Stimulated activated CD4-positive, alpha-beta T cell treated with anti-CD3 and anti-CD28 coated beads, Interleukin-2, amount 100 ng/mL, for 24 hours (primary cell): ENCODE measurements at places on chromosomes 5 and 9.

DNA sequence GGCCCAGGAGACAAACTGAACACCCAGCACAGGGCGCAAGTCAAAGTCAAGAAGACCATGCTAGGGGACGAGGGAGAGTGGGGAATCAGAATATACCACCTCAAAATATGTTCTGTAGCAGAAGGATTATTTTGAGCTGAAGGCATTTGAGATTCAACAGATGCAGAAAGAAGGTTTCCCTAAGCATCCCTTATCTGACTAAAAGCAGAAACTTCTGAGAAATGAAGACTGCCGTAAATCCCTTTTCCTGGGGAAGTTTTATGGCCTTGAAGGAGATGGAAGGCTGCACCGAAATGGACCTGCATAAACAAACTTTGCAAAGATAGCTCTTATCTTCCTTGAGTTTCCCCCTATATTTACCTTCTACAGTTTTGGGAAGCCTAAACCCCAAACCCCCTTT is 72.8 kb downstream of the PTTG1 start:
- DNase-seq, result no peak

DNA sequence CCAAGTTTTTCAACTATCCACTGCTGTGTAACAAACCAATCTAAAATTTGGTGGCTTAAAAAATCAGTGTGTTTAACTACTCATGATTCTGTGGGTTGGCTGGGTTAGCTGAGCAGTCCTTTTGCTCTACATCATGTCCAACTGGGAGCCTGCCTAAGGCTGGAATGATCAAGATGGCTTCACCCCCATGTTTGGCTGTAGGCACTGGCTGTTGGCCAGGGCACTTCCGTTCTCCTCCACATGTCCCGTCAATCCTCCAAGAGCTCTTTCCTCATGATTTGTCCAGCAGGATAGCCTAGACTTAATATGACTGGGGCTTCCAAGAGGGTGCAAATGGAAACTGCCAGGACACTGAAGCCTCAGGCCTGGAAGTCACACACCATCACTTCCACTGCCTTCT is 17.0 kb upstream of the TSSK1B start:
- DNase-seq, result no peak

- no peak for DNase-seq
These were observed 10.0 kb downstream of the SPARC start for GRCh38 chr5:151676719-151677118.

GRCh38 chr5:40223884-40224402 is 455.8 kb upstream of the PTGER4 start:
- DNase-seq, result peak; percentile 51

- DNase-seq, result no peak
These were observed 14.8 kb downstream of the NDST1 start for GRCh38 chr5:150522504-150523414.

GRCh38 chr5:81537905-81538547 is 144.1 kb upstream of the ACOT12 start:
- no peak for DNase-seq
